ENCODE measurements at places on chromosomes 5 and 9. TPM values are rescaled to one million over a fixed set of nuclear protein-coding genes. Genes with fewer than 3 reads are reported as not detected.

Gene C5orf52
- not detected for total RNA-seq

Gene ACER2
- total RNA-seq, result 11.2 TPM

Gene TMEM167A
- total RNA-seq, result 77.4 TPM

Gene NTNG2
- total RNA-seq, result 1.8 TPM

Gene FGF10
- 10.0 TPM for total RNA-seq

Gene DOCK2
- total RNA-seq, result 53.7 TPM

Gene CCNI2
- not detected for total RNA-seq

Gene OR1Q1
- total RNA-seq, result not detected

Gene ANXA2R
- total RNA-seq, result 6.4 TPM

Gene DMRT2
- 0.69 TPM for total RNA-seq

Gene PFDN1
- 43.6 TPM for total RNA-seq

Gene MEIKIN
- total RNA-seq, result 3.4 TPM

Gene SLC6A7
- not detected for total RNA-seq

Gene SOHLH1
- not detected for total RNA-seq

All from aorta (tissue), 5 donors.